ENCODE measurements at places on chromosomes 6 and 20. TPM values are rescaled to one million over a fixed set of nuclear protein-coding genes. Genes with fewer than 3 reads are reported as not detected.

The GINS1 gene
- total RNA-seq: 26.3 TPM

The C20orf96 gene
- total RNA-seq: 17.0 TPM

DNA sequence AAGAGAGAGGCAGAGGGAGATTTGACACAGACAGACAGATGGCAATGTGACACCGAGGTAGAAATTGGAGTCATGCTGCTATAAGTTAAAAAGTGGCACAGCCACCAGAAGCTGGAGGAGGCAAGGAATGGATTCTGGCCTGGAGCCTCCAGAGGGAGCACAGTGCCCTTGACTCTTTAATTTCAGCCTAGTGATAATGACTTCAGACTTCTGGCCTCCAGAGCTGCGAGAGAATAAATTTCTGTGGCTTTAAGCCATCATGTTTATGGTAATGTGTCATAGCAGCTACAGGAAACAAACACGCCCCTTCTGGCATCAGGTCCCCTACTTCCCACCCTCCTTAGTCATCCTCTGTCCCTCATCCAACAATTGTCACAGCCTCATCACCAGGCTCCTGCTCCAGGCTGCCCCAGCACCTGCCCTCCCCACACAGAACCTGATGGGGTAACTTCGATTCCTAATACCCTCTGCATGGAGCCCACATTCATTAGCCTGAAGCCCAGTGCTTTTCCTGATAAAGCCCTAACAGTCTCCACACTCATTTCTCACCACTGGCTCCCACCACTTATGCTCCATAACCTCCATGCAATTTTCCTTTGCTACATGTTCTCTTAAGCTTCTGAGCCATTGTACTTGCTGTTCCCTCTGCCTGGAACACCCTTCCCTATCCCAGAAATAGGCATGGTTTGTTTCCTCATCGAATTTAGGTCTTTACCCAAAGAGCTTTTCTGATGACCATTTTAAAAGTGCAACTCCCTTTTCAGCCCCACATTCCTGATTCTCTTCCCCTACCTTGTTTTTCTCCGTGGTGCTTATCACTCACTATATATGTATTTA is 69.7 kb upstream of the TOX2 start:
- peak overlapping the region; percentile 61 for H3K27ac ChIP-seq
- H3K4me3 ChIP-seq: no peak overlapping the region
- H3K4me1 ChIP-seq: peaks cover 37% of the 10 kb centered on the region
- no peaks in the 10 kb centered on the region for H3K27me3 ChIP-seq
- H3K36me3 ChIP-seq: no peaks in the 10 kb centered on the region
- peak; percentile 82 for DNase-seq

The QKI gene
- 233 TPM for total RNA-seq

The RGS17 gene
- total RNA-seq: 1.1 TPM

The CEP162 gene
- total RNA-seq: 10.8 TPM

- no peaks in the 10 kb centered on the region for H3K36me3 ChIP-seq
- no peaks in the 10 kb centered on the region for H3K4me1 ChIP-seq
- no peak overlapping the region for H3K4me3 ChIP-seq
- H3K27me3 ChIP-seq: peaks cover 12% of the 10 kb centered on the region
- H3K27ac ChIP-seq: no peak overlapping the region
- no peak for DNase-seq
These were observed 76.2 kb upstream of the RPS6KA2 start for GRCh38 chr6:166703149-166703710.

- H3K4me3 ChIP-seq: peak overlapping the region; percentile 96
- peaks cover 2% of the 10 kb centered on the region for H3K36me3 ChIP-seq
- H3K4me1 ChIP-seq: peaks cover 16% of the 10 kb centered on the region
- no peaks in the 10 kb centered on the region for H3K27me3 ChIP-seq
- DNase-seq: peak; percentile 28
- H3K27ac ChIP-seq: no peak overlapping the region
These were observed 1.5 kb downstream of the LATS1 start for GRCh38 chr6:149716181-149716963.

The GSTA2 gene
- total RNA-seq: not detected

The TBPL1 gene
- 31.2 TPM for total RNA-seq

The TMC2 gene
- total RNA-seq: not detected

The GRM1 gene
- not detected for total RNA-seq

The TINAG gene
- 0.21 TPM for total RNA-seq

- no peak overlapping the region for H3K27ac ChIP-seq
- no peaks in the 10 kb centered on the region for H3K36me3 ChIP-seq
- no peak for DNase-seq
- no peak overlapping the region for H3K4me3 ChIP-seq
These were observed 417.4 kb upstream of the SOX4 start for GRCh38 chr6:21176197-21176596.

DNA sequence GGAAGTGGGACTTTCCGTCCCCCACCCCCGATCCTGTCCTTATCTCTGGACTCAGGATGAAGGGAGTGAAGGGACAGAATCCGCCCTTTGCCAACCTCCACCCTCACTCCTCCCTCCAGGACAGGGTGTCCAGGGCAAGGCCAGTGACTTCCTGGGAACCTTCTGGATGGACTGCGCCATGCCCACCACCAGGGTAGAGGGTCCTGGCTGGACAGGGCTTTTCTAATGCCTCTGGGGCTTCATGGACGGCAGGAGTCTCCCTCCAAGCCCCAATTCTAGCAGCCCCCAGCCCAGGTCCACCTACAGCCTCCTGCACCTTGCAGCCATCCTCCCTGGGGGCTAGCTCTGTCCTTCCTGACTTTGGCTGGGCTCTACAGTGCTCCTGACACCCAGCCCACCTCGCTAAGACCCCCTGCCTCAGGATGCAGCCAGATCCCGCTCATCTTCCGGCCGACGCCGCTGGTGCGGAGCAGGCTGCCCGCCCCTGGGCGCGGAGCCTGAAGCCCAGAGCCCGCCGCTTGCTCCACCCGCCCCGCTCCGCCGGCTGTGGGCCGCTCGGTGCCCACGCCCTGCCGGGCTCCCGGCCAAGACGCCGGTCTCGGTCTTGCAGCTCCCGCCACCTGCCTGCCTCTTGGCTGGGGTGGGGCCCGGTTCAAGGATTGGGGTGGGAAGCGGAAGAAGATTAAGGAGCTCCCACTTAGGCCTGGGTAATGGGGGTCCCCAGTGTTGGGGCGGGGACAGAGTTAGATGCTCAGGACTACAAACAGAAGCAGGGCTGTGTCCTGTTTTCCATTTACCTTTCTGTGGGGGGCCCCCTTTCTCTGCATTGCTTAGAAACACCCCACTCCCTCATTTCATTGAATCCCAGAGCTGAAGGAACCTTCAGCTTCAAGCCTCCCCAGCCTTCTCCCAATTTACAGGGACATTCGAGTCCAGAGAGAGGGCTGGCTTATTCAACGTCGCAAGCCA is 72.8 kb downstream of the MDGA1 start:
- peak; percentile 27 for DNase-seq
- H3K27me3 ChIP-seq: peaks cover 8% of the 10 kb centered on the region
- no peaks in the 10 kb centered on the region for H3K36me3 ChIP-seq
- peaks cover 11% of the 10 kb centered on the region for H3K4me1 ChIP-seq

DNA sequence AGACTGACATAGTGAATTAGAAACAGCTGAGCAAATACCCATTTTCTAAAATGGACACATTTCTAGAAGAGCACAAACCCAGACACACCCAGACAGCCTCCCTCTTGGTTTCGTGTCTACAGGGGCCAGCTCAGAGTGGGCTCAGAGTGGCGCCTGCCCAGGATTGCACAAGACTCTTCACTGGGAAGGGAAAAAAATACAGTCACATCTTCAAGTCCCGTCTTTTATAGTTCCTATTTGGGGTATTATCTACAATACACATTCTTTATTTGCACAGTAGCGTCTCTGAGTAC is 246.1 kb upstream of the AFDN start:
- H3K27ac ChIP-seq: no peak overlapping the region
- H3K27me3 ChIP-seq: no peaks in the 10 kb centered on the region
- no peaks in the 10 kb centered on the region for H3K4me1 ChIP-seq
- no peaks in the 10 kb centered on the region for H3K36me3 ChIP-seq
- H3K4me3 ChIP-seq: no peak overlapping the region

GRCh38 chr6:22925920-22926789 is 356.8 kb downstream of the HDGFL1 start:
- no peaks in the 10 kb centered on the region for H3K36me3 ChIP-seq
- H3K27me3 ChIP-seq: no peaks in the 10 kb centered on the region
- H3K4me3 ChIP-seq: no peak overlapping the region
- DNase-seq: peak; percentile 15
- peak overlapping the region; percentile 39 for H3K27ac ChIP-seq
- H3K4me1 ChIP-seq: peaks cover 21% of the 10 kb centered on the region

GRCh38 chr20:6008254-6008653 is 45.6 kb downstream of the LRRN4 start:
- H3K27me3 ChIP-seq: no peaks in the 10 kb centered on the region
- peaks cover 23% of the 10 kb centered on the region for H3K4me1 ChIP-seq
- H3K36me3 ChIP-seq: peaks cover 3% of the 10 kb centered on the region
- peak overlapping the region; percentile 14 for H3K4me3 ChIP-seq
- H3K27ac ChIP-seq: no peak overlapping the region
- DNase-seq: peak; percentile 74

The TGM6 gene
- total RNA-seq: not detected

The CYP21A2 gene
- total RNA-seq: 0.32 TPM

DNA sequence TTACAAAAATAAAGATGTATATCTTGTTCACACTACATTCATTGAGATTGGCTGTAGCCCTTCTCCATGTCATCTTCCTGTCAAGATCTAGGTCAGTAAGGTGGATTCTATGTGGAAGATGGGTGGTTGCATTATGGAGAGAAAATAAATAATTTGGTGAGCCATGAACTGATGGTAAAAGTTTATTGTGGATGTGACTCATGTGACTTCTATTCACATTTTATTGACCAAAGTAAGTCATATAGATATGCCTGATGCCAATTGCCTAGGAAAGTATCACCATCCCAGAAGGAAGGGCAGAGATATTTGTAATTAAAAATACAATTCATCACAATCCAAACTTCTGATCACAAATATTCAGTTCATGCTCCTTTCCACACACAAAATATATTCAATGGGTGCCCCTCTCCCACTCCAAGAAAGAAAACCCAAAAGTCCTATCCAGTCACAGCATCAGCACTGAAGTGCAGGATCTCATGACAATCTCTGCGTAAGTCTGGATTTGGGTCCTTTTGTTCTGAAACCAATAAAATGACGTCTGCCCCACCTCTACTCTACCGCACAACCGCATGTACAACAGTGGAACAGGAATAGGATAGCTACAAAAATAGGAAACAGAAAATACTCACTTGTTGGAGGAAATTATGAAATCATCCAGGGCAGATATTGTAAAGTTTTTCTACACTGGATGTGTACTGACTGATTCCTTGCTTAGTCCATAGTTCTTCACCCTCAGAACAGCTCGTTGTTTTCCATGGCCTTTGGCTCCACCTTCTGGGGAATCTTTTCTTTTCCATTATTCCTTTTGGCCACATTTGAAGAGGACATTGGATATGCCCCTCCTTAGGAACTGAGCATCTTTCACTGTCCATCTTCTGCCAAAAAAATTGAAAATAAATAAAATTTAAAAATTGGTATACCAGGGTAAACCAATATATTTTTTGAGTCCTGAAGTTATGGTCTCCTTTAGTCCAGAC is 16.1 kb upstream of the SLC17A3 start:
- DNase-seq: peak; percentile 73

- no peaks in the 10 kb centered on the region for H3K36me3 ChIP-seq
- no peak for DNase-seq
- no peaks in the 10 kb centered on the region for H3K27me3 ChIP-seq
- no peak overlapping the region for H3K4me3 ChIP-seq
These were observed 385.7 kb upstream of the MMS22L start for GRCh38 chr6:97668716-97669115.

GRCh38 chr20:38190936-38191371 is 25.9 kb upstream of the TGM2 start:
- no peak overlapping the region for H3K4me3 ChIP-seq
- H3K4me1 ChIP-seq: peaks cover 17% of the 10 kb centered on the region
- no peak overlapping the region for H3K27ac ChIP-seq
- DNase-seq: no peak
- H3K27me3 ChIP-seq: no peaks in the 10 kb centered on the region

- no peaks in the 10 kb centered on the region for H3K27me3 ChIP-seq
- no peak for DNase-seq
- no peaks in the 10 kb centered on the region for H3K4me1 ChIP-seq
- no peaks in the 10 kb centered on the region for H3K36me3 ChIP-seq
These were observed 9.1 kb downstream of the LBP start for GRCh38 chr20:38355161-38356012.

DNA sequence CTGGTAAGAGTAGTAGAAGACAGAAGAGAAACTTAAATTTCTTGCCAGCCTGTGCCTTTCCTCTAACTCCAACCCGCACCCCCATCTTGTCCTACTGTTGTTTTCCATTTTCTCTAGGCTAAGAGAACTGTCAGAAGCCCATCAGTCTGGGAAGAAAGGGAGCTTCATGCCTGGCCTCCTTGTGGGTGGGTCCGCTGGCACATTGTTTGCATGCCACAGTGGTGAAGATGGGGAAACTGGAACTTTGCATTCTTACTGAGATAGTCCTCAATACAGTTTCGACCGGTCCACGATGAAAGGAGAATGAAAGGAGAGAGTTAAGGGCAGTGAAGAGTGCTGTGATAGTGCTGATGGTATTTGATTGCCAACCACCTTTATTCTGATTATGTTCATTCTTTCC is 103.1 kb downstream of the TCP11 start:
- no peak for DNase-seq
- no peak overlapping the region for H3K4me3 ChIP-seq
- H3K4me1 ChIP-seq: peaks cover 36% of the 10 kb centered on the region
- H3K36me3 ChIP-seq: no peaks in the 10 kb centered on the region
- no peaks in the 10 kb centered on the region for H3K27me3 ChIP-seq
- H3K27ac ChIP-seq: no peak overlapping the region

The KCNS1 gene
- 0.23 TPM for total RNA-seq

The LRRC73 gene
- total RNA-seq: 0.58 TPM

GRCh38 chr20:36471885-36472636 is 69.3 kb upstream of the MYL9 start:
- no peak overlapping the region for H3K4me3 ChIP-seq
- no peak for DNase-seq
- H3K36me3 ChIP-seq: no peaks in the 10 kb centered on the region
- no peak overlapping the region for H3K27ac ChIP-seq

DNA sequence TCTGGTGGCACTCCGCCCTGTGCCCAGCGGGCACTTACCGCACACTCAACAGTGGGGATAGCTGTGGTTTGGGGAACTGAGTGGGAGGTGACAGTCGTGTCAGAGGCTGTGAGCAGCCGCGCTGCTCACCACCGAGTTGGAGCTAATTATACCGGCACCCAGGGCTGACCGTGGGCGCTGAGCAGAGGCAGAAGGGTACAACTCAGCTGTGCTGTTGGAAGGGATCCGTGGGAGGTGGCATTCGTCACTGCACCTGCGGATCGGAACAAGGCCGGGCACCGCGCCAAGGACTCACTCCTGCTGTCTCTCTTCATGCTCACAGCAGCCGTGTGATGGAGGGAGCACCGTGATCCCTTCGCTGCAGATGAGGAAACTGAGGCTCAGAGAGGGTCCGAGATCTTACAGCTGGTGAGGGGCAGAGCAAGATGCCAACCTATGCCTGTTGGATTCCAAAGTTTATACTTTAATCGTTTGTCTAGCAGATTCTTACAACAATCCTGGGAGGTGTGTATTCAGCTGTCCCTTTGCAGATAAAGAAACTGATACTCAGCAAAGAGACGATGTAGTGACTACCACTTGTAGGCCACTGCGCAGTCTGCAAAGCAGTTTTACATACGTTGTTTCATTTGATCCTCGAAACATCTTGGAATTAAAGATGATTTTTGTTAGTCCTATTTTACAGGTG is 713 bp upstream of the ELMO2 start:
- peaks cover 10% of the 10 kb centered on the region for H3K27me3 ChIP-seq
- no peak overlapping the region for H3K4me3 ChIP-seq
- no peak for DNase-seq
- H3K36me3 ChIP-seq: no peaks in the 10 kb centered on the region
- H3K4me1 ChIP-seq: peaks cover 13% of the 10 kb centered on the region

The TTBK1 gene
- total RNA-seq: 0.12 TPM

Measured in endothelial cell of umbilical vein (primary cell).